SJCRH30 (cell line): ENCODE measurements at places on chromosomes 7 and 10. TPM values are rescaled to one million over a fixed set of nuclear protein-coding genes. Genes with fewer than 3 reads are reported as not detected.

The FOXP2 gene
- total RNA-seq: 52.5 and 52.7 TPM in 2 replicates

DNA sequence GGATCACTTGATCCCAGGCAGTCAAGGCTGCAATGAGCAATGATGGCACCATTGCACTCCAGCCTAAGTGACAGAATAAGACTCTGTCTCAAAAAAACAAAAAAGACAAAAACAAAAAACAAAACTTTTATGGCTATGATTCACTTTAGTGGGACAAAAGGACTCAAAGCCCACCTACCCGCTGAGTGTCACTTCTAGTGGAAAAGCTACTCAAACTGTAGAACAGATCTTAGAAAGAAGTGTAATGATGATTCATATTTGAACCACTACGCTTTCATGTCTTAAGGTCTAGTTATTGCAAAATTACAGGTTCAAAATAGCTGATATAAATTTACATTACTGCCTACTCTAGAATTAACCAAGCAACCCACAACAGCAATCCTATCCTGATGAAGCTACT lies 47.1 kb upstream of the OTUD1 start:
- DNase-seq: no peak
- no peak overlapping the region for H3K27ac ChIP-seq
- no peaks in the 10 kb centered on the region for H3K36me3 ChIP-seq
- no peaks in the 10 kb centered on the region for H3K4me1 ChIP-seq
- H3K27me3 ChIP-seq: no peaks in the 10 kb centered on the region

GRCh38 chr7:118179191-118179590 lies 4.8 kb upstream of the LSM8 start:
- DNase-seq: no peak
- no peaks in the 10 kb centered on the region for H3K27me3 ChIP-seq
- H3K4me1 ChIP-seq: 0 out of 2 replicates have a peak, but pooled peaks cover 3% of the 10 kb centered on the region

GRCh38 chr7:140390034-140390433 lies 8.3 kb downstream of the SLC37A3 start:
- DNase-seq: no peak
- H3K4me3 ChIP-seq: no peak overlapping the region
- H3K27ac ChIP-seq: no peak overlapping the region
- no peaks in the 10 kb centered on the region for H3K27me3 ChIP-seq

- H3K27me3 ChIP-seq: no peaks in the 10 kb centered on the region
- H3K27ac ChIP-seq: no peak overlapping the region
- H3K36me3 ChIP-seq: no peaks in the 10 kb centered on the region
These were observed 13.4 kb downstream of the TNS3 start for GRCh38 chr7:47568547-47568946.
